GM12864 (cell line): ENCODE measurements at places on chromosomes 6 and 20.

DNA sequence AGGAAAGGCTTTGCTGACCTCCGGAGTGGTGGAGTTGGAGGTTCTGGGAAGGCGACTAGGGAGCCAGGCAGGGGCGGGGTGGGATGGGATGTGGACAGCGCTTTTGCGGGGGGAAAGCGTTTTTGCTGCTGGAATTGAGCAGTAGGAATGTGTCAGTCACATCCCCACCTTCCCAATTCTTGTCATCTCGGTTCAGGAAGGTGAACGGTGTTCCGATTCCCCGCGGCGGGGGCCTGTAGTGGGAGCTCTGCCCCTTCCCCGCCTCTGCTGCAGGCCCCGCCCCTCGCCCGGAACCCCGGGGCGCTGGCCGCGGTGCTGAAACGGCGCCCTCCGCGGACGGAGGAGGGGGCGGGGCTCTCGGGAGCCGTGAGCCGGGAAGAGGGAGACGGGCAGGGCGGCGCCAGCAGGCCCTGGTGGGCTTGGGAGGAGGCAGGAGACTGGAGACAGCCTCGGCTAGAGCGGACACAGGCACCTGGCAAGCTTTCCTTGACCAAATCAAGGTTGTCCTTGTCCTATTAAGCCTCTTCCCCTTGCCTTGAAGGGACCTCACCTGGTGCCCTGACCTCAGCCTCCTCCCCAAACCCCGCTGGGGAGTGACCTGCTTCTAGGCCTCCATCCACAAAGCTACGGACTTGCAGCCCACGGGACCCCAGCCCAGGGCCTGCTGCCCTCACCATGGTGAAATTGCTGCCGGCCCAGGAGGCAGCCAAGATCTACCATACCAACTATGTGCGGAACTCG lies at the start of gene LHFPL5:
Gene LHFPL5 (plus strand): TSS at position 357 of the 741 bp plus-strand sequence. CDS start 319 bp downstream, at position 676.
- no peak for DNase-seq

GRCh38 chr6:149246691-149247384 lies 70.7 kb upstream of the TAB2 start:
- DNase-seq, result peak; percentile 69

- DNase-seq, result no peak
Observed at GRCh38 chr6:8993111-8993510, 557.8 kb upstream of the SLC35B3 start.

DNA sequence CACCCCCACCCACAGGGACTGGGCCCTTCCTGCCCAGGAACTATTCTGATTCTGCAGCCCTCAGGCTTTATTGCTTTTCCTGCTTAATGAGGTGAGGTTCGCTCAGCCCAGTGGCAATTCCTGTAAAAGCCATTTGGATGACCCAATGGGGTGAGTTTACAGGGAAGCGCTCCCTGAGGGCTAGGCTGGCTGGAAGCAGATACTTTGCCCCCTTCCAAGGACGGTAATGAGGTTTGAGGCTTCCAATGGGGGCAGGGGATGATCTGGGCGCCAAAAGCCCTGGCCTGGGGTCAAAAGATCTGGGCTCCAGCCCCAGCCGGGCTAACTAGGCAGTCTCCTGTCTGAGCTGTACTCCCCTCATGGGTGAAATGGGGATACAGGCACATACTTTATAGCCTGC lies 41.8 kb downstream of the RIPOR3 start:
- DNase-seq, result no peak

DNA sequence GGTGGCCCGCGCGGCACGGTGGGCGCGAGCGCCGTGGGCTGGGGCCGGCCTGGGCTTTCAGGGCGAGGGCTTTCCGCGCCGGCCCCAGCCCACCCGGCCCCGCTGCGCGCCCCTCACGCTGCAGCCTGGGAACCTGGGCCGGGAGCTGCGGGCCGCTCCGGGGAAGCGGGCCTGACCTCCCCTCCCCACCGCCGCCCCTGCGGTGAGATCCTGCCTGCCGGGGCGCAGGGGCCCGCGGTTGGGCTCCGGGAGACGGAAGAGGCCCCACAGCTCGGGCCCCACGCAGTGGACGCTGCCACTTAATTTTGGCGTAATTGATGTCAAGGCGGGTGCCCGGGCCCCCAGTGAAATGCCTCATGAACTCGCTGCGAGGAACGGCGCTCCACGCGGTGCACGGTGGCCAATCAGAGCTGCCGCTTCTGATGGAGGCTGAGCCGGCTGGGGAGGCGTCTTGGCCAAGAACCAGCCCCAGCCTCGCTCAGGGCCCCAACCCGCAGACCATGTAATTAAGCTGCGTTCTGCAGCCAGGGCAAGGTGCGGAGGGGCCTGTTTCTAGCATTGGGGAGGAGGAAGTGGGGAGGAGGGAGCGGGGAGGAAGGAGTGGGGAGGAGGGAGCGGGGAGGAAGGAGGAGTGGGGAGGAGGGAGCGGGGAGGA lies 96.1 kb upstream of the BHLHE23 start:
- DNase-seq, result no peak

DNA sequence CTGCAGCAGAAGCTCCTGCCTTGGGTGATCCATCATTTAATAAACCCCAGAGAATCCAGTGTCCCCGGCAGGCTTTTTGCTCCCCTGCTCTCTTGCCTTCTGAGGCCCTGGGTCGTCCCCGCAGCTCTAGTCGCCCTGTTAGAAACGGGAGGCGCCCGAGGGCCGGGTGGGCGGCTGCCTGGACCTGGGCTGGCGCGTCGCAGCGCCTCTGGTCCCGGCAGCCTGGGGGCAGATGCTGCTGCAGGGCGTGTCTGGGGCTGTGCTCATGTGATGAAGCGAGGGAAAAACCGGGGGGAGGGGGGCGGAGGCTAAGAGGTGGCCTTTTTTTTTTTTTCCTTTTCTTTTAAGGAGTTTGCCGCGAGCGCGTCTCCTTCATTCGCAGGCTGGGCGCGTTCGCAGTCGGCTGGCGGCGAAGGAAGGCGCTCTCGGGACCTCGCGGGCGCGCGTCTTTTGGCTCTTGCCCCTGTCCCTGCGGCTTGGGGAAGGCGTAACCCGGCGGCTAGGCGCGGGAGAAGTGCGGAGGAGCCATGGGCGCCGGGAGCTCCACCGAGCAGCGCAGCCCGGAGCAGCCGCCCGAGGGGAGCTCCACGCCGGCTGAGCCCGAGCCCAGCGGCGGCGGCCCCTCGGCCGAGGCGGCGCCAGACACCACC lies 394 bp downstream of the AKAP12 start:
- no peak for DNase-seq
